NCI-H2171 treated with DMSO at 0.1 percent for 48 hours (cell line): ENCODE measurements at places on chromosomes 1 and 21.

- DNase-seq: no peak
Observed at GRCh38 chr1:157270705-157271274, 132.6 kb upstream of the ETV3 start.

DNA sequence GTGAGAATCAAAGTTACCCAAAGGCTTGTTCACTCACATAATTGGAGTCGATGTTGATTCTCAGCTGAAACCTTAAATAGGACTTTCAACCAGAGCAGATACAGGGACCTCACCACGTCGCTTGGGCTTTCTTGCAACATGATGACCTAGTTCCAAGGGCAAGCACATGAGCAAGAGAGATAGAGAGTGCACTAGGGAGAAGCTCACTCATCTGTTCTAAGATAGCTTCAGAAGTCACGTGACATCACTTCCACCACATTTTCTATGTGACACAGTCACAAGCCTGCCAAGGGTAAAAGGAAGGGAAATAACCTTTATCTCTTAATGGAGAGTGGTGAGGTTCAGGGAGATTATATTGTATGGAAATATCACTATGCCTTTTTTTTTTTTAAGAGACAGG is 470.1 kb upstream of the PLXNA2 start:
- no peak for DNase-seq

DNA sequence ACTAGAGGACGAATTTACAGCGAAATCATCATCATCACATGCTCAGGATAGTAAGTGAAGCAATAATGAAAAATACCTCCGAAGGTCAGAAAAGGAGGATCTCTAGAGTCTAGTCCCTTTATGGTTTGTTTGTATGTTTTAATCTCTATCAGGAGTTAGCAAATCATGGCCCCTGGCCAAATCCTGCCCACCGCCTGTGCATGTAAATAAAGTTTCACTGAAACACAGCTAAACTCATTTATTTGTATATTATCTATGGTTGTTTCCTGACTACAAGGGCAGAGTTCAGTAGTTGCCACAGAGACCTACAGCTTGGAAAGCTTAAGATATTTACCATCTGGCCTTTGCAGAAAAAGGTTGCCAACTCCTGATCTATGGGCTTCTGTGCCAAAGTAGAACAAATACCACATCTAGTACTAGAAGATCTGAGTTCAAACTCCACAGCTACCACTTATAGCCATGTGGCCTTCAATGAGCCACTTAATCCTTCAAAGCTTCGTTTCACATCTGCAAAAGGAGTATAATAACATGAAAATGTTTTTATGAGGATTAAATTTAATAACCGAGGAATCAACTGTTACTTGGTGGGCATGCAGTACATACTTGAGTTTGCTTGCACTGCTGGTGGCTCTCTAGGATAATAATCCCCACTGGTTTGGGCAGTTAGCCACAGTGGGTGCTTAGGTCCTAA is 94.0 kb upstream of the KIF26B start:
- DNase-seq: no peak

DNA sequence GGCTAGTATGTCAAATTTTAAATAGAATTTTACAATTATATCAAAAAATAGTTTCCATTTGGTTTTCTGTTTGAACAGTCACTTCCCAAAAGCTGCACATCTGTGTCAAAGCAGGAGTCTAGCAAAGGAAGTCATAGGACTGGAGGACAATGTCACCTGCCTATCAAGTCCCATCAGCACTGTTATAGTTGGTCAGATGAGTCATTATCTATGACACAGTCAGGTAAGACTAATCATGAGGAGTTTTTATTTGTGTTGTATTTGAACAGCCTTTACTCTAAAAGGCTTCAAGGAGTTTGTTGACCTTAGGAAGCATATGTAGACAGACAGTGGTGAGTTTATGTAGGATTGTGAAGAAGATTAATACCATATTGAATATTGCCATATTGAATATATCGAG is 74.2 kb upstream of the QSOX1 start:
- no peak for DNase-seq

GRCh38 chr1:226474443-226475141 is 66.7 kb upstream of the PARP1 start:
- no peak for DNase-seq

GRCh38 chr1:114248162-114248561 is 94.5 kb upstream of the SYT6 start:
- DNase-seq: no peak

DNA sequence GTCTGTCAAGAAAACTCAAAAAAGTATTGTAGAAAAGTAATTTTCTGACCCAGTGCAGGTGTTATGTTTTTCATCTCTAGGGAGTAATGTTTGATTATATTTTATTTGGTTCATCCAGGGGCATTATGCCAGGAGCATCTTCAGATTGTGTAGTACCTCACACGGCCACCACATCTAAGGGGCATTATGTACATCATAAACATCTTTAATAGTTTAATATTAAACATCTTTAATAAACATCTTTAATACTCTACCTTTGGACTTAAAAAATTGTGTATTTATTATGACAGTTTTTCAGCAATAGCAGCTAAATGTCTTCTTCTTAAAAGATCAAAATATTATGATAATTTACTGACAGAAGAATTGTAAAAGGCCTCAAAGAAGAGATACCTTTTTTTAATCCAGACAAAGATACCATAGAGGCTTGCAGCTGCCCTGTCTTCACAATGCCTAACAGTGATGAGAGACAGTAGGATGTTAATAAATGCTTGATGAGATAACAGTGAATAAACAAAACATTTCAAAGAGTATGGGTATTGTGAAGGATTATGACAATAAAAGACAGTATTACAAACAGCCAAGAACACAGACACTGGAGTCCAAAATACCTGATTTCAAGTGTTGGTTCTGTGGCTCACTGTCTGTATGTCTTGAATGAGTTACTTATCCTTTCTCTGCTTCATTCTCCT is 240.9 kb upstream of the ADGRL2 start:
- DNase-seq: no peak

DNA sequence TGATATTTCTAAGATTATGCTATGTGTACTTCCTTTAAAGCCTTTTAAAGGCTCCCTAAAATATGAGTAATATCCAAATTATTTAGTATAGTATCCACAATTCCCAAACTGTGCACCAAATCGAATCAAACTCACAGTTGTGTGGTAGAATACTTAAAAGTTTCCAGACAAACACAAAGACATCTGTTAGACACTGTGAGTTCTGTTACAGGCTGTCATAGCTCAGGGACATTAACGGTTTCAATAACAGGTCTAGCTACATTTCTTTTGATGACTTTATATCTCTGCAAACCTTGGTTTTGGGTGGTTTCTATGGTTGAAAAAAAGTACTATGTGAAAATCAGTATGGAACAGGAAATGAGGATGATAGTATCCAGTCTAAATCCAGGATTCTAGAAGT is 36.9 kb upstream of the NEK7 start:
- no peak for DNase-seq

DNA sequence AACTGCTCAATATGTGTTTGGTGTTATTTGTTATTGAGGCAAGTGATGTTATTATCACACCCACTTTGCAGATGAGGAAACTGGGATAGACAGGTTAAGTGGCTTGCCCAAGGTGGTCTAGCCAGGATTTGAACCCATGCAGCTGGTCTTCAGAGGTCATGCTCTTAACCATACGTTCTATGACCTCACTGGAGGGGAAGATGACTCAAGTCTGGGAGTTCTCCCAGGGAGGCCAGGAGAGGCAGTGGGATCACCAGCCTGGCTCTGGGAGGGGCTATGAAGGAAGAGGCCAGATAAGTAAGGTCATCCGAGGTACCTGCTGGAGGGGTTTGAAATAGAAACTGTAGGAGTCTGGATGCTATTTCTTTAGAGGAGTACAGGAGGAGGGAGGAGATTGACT is 95.3 kb downstream of the NAV1 start:
- DNase-seq: no peak

GRCh38 chr1:46062651-46063319 is 69.6 kb downstream of the PIK3R3 start:
- no peak for DNase-seq

GRCh38 chr1:201603613-201604232 is 64.8 kb downstream of the NAV1 start:
- no peak for DNase-seq

DNA sequence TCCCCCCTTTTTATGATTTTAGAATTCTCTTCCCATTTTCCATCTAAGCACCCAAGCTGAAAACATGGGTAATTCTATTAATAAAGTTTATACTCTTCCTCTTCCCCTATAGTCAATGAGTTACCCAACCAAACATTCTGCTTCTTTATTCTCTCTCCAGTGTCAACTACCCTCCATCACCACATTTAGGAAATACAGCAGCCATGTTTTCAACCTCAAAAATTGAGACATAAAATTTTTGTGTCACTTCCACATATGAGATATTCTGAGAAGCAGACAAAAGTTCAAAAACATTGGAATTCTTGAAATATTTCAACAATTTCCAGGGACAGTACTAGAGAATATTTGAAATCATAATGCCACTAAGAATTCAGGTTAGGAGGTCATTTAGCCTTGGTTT is 64.8 kb upstream of the ATP1A1 start:
- no peak for DNase-seq

GRCh38 chr1:54291276-54292001 is 91.5 kb downstream of the MRPL37 start:
- no peak for DNase-seq

DNA sequence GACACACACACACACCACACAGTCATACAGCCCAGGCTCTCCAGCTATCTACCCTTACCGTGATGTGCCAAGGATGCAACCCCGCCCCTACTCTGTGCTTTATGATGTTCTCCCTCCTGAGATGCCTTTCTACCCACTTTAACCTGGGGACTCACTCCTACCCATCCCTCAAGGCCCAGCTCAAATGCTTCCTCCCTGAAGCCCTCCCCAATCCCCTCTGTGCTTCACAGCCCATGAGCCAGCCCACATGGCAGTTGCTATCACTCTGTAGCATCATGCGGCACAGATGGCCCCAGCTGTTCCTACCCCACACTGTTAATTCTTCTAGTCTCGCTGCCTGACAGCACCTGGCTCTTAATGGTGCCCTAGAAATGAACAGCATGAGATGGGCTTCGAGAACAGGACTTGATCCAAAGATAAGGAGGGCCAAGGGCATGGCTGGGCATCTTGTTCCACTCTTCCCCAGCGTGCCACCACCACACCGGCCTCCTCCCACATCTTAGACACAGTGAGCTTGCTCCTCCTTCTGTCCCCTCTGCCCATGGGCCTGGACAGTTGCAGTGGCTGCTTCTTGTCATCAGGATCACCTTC is 109.8 kb downstream of the GLIS1 start:
- DNase-seq: peak; percentile 91

DNA sequence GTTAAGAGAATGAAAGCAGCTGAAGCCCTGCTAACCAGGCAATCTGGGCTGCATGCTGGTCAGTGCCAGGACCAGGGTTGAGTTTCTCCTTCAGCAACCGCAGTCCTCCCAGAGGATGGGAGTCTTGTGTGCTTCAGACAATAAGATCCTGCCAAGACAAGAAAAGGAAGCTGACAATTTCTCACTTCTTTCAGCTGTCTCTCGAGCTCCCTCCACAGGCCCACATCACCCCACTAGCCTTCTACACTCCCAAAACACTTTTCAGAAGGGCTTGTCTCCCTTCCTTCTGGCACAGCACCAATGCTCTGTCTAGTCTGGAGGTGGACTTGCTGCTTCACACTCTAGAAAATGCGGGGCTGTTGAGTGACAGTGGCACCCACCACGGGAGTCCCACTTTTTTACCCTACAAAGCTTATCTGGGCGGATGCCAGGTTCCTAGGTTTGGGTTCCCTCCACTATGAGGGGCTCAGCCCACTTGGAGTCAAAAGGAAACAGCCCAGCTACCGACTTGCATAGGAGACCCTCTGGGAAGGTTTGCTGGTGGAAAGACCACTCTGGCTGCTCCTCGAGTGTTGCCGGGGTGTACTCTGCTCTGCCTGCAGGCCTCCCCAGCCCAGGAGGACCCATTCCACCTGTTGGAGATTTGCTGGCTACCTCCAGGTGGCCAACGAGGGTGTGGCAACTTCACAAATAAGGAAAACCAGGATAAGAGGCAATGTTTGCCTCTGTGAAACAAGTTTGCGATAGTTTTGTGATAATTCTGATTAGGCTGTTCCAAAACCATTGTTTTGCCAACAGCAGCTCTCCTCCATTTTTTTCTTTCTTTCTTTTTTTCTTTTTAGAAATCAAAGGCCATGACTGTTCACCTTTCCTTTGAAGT is 68.9 kb downstream of the TENT5C start:
- DNase-seq: no peak

GRCh38 chr1:162406811-162407210 is 5.1 kb downstream of the SH2D1B start:
- no peak for DNase-seq

DNA sequence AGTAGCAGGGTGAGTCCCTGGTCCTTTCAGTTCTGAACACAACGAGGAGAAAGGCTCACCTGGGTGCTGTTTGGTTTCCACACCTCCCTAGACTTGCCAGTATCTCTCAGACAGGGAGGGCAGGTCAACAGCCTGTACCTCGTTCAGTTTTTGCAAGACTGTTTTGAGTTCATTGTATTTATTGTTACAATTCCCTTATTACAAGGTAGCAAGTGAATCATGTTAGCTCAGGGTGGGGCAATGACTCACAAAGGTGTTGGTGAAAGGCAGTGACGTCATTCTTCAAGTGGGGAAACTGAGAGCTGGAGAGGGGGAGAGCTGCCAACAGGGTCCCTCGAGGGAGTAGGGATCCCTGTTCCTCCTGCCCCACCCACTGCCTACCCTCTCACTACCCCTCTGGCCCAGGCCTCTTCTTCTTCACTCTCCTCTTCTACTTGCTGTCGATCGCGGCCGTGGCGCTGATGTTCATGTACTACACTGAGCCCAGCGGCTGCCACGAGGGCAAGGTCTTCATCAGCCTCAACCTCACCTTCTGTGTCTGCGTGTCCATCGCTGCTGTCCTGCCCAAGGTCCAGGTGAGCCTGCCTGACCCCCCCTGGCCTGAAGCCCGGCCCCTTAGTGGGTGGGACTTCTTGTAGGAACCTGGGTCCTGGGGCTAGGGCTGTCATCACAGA is 13.4 kb downstream of the SERINC2 start:
- DNase-seq: no peak

- no peak for DNase-seq
Observed at GRCh38 chr1:200676829-200677228, 7.1 kb upstream of the DDX59 start.
